Lung (tissue), 17 donors: ENCODE measurements at places on chromosomes 1 and 21.
A peak's percentile ranks its signal among the peaks of the same experiment; 100 is the strongest.

- no peak for DNase-seq
These were observed 1041.3 kb upstream of the ADGRL4 start for GRCh38 chr1:80047791-80048190.

- no peak for DNase-seq
These were observed 67.1 kb downstream of the BCAR3 start for GRCh38 chr1:93614541-93614940.

- DNase-seq = no peak
These were observed 10.0 kb upstream of the B4GALT3 start for GRCh38 chr1:161187311-161187710.

DNA sequence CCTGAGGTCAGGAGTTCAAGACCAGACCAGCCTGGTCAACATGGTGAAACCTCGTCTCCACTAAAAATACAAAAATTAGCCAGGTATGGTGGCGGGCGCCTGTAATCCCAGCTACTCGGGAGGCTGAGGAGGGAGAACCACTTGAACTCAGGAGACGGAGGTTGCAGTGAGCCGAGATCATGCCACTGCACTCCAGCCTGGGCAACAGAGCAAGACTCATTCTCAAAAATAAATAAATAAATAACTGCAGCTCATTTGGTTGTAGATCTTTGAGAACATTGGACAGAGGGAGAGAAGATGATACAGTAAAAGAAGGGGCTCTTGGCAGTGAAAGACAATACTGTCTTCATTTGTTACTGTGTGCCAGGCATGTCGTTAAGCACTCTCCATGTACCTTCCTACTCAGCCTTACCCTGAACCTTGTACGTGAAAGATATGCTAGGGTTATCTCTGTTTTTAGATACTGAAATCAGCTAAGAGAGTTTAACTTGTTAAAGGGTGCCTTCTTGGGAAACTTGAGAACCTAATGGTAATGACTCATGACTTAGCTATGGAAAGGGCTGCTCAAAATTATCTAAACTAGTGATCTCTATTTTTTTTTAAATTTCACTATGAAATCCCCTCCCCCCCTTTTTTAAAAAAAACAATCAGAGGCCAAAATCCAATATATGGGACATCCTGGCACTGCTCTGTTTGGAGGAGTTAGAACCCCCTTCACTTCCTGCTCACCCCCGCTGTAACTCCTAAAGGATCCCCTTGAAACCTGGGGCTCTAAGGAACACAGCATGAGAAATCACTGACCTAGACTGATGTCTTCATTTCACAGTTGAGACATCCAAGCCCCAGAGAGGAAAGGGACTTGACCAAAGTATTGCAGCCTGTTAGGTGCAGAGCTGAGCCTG, 6.8 kb upstream of the KPNA6 start:
- no peak for DNase-seq

DNA sequence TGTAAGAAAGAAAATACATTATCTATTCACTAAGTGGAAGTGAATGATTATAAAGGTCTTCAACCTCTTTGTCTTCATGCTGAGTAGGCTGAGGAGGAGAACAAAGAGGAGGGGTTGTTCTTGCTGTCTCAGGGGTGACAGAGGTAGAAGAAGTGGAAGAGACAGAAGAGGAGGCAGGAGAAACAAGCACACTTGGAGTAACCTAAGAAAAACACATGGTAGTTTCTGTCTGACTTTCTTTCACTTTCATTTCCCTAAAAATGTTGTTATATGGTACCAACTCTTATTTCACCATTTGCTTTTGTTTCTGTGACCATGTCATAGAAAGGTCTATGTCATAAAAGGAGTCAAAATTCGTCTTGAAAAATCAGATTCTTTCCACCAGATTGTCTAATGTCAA, 696.6 kb upstream of the BRINP3 start:
- peak; percentile 10 for DNase-seq

- no peak for DNase-seq
These were observed 32.9 kb downstream of the RASAL2 start for GRCh38 chr1:178126741-178127185.

DNA sequence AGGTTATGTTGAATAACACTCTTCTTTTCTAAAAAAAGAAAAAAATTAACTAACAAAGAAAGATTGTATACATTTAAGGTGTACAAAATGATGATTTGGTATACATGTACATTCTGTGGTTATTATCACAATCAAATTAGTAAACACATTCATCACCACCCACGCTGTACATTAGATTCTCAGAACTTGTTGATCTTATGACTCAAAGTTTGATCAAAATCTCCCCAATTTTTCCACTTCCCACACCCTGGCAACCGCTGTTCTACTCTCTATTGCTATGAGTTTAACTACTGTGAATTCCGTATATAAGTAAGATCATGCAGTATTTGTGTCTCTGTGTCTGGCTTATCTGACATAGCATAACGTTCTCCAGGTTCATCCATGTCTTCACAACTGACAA, 469.5 kb upstream of the CHRM3 start:
- no peak for DNase-seq

DNA sequence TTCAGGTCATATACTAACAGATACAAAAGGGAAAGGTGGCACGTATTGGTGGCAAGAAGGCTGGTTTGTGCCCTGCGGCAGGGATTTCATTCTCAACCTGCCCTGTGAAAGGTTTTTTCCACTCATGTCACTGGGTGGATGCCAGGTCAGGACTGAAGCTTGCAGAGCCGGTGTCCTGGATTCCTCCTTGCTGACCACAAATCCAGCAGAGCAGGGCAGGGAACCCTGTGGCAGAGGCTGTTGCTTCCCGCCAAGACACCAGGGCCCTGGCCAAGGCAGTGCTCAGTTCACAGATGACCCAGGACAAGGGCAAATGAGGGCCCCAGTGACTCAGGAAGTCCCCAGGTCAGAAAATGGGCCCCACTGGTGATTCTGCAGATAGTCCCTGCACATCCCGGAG, 16.4 kb downstream of the BSND start:
- DNase-seq = no peak

DNA sequence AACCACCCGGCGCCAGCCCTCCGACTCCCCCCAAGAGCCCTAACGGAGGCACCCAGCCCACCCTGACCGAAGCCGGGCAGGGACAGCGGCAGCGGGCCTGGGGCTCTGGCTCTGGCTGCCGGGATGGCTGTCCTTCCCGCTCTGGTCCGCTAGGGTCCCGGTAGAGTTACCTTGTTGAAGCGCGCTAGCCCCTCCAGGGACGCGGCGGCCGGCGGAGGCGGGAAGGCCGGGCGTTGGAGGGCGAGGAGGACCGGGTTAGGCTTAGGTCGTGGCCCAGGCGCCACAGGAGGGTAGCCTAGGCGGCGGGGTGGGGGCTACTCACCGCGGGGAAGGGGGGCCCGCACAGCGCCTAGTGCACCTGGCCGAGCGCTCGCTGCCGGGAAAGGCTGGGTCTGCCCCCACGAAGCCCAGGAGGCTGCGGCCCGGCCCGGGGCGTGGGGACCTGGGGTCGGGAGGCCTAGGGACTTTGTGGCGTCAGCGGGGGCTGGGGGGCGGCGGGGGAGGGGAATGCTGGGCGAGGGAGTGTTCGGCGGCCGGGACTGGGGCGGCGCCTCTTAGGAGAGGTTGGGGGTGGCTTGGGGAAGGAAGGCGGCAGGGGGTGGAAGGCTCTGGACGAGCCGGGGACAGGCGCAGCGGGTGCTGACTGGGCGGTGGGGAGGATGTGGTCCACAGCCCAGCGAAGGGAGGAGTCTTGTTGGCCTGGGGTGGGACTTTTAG, at the start of gene TRIM17:
Gene TRIM17, minus strand, starts transcription at position 645 of the 717 bp plus-strand sequence. CDS start 1,789 bp downstream, outside the sequence.
- DNase-seq = peak; percentile 18

DNA sequence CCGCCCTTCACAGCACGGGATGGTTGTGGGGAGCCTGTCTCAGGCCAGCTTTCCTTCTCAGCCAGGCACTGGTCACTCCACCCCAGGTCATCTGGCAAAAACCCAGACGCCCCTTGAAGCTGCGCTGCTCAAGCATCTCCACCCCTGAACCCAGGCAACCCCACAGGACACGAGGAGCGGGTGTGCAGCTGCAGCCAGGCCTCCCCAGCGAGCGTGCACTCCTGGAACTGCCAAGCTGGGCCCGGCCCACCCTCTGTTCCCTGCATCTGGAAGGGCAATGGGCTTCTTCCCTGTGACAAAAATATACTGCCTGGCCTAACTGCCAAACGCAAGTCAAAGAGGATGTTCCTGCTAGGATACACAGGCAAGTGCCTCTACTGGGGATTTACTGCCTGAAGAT, 39.7 kb downstream of the SLC66A1 start:
- no peak for DNase-seq

- DNase-seq = no peak
These were observed 3.9 kb downstream of the NIT1 start for GRCh38 chr1:161121834-161122233.

- DNase-seq = no peak
These were observed 137.3 kb upstream of the GJB5 start for GRCh38 chr1:34617321-34618118.

DNA sequence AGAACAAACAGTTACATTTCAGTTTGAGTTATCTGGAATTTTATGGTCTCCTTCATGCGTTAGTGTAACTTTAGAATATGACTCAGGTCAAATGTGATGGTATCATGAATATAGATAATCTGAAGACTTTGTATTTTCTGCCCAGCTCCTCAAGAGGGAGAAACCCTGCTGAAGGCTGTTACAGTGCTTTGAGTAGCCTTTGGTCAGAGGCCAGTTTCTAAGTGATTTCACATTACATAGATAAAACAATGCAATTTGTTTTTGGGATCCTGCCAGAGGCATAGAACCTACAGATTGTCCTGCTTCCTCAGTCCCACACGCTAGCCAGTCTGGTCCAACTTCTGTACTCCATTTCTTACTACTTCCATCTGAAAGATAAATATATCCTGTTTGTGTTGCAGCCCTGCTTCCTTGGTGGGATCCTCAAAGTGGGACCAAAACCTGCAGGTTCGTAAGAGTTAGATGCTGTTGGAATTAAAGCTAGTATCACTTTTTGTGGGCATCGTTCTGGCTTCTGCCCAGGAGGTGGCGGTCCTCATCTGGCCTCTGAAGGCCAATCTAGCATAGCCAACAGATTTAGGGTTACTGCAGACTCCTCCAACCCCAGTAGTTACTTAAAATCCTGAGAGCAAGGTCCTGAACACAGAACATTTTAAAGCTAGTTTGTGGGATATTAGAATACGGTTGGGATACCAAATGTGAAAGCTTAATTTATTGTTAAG, 645.8 kb upstream of the USP24 start:
- DNase-seq = peak; percentile 87

GRCh38 chr1:188825471-188825870, 1652.2 kb downstream of the BRINP3 start:
- DNase-seq = no peak

DNA sequence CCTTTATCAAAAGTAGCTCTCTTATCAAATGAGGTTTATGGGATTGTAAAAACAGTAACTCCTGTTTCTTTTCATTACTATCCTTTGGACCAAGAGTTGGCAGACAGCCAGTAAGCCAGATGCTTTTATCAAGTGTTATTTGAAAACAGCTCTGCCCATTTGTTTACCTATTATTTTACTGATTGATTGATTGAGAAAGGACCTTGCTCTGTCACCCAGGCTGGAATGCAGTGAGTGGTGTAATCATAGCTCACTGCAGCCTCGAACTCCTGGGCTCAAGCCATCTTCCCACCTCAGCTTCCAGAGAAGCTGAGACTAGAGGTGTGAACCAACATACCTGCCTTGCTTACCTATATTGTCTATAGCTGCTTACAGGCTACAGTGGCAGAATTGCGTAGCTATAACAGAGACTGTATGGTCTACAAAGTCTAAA, 3.6 kb downstream of the PRKAB2 start:
- no peak for DNase-seq

GRCh38 chr1:55747408-55747841, 532.3 kb upstream of the USP24 start:
- peak; percentile 73 for DNase-seq
